ENCODE measurements at places on chromosomes 3 and 15.
A peak's percentile ranks its signal among the peaks of the same experiment; 100 is the strongest.

DNA sequence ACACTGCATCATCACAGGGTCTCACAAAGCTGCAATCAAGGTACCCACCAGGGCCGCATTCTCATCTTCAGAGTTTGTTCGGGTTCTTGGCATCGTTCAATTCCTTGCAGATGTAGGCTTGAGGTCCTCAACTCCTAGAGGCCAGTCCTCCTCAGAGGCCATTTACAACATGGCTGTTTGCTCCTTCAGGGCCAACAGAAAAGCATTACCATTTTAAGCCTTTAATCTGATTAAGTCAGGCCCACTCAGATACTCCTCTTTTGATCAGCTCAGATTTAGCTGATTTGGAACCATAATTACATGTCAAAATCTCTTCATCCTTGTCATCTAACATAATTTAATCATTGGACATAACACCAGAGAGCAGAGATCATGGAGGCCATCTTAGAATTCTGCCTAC, 55.4 kb downstream of the BFSP2 start:
- DNase-seq = no peak

DNA sequence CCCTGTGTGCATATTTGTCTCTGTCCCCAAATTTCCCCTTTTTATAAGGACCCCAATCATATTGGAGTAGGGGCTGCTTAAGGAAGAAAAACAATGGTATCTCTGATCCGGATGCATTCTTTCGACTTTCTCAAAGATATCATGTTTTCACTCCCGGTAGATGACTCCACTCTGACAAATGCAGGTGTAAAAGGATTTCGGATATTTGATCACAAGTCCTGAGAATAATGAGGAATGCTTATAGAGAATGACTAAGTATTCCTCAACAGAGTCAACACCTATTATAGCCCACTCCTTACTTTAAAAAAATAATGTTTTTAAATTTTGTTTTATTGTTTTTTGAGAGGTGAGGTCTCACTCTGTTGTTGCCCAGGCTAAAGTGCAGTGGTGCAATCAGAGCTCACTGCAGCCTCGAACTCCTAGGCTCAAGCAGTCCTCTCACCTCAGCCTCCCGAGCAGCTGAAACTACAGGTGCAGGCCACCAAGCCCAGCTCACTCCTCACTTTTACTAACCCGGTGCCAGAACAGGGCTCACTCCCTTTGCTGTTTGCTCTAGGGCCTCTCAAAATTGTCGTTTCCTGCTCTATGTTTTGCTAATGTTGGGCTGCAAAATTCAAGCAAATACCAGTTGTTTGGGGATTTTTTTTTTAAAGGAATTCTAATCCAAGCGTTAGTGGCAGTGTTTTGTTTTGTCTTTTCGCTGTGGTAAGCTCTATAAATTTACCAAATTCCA, 24.6 kb downstream of the COL8A1 start:
- DNase-seq = no peak

DNA sequence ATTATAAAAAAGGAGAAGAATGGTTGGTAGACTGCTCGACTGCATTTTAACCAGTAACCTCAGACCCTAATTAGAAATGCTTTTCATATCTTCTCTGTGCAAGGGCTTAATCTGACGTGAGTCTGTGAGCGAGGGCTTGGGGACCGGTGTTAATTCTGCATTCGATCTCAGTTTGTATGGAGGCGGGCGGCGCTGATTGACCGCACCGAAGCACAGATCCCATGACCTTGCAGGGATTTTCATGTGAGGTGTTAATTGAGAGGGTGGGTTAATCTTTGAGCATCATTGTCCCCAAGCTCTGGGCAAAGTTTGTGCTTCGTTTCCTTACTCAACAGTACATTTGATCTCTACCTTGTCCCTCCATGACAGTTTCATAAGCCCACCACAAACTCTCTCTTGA, 250.9 kb downstream of the NR2F2 start:
- no peak for DNase-seq

- no peak for DNase-seq
Measured at GRCh38 chr3:80087767-80088166, 320.0 kb upstream of the ROBO1 start.

DNA sequence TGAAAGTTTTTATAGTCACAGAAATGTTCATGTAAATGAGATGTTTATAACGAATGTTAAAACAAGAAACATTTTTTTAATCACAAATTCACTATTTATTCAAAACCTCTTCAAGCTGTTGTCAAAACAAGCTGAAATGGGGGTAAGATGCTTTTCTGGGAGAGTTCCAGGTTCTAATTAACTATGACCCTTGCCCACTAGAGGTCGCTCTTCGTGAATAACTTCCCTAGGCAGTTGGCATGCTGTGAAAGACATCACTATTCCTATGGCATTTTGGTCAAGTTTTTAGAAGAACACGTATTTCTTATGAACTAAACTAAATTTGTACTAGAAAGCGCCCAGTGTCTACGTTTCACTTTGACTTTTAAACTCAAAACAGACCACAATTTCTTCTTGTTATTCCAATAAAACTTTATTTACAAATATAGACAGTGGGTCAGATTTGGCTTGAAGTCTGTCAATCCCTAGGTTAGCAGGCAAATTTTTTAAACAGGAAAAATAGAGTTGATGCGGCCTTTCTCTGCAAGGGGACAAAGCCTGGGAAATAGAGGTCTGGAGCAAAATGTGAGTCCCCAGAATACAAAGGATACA, 62.8 kb upstream of the CMTM8 start:
- peak; percentile 28 for DNase-seq

DNA sequence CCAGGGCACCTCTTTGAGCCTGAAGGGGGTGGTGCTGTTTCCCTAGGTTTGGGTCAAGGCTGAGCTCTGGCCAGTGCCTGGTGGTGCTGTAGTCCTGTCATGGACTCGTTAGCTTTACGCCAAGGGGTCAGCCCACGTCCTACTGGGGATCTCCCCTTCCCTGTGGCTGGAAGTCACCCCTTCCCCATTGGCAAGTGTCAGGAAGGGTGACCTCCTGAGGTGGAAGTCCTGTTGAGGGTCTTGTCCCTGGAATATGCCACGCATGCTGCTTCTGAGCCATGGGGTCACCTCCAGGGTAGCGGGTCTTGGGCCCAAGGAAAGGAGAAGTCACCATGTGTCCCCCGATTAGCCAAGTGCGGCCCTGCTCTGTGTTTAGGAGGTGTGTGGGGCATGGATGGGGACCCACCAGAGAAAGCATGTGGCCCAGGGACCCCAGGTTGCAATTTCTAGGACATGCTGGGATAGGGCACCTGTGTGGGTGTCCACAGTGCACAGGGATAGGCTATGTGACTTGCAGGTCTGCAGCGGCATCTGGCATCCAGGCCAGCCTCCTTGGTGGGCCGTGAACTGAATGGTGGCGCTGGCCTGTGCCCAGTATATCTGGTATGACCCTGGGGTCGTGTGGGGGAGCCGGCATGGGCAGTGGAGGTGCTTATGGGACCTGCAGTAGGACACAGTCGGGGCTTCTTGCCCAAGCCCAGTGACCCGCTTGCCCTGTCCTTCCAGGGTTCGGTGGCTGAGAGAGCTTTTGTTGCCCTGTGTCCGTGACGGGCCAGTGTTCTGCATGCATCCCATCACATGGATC, 226.7 kb downstream of the SNRPN start:
- DNase-seq = no peak

GRCh38 chr15:82904574-82904973, 47.9 kb downstream of the HOMER2 start:
- no peak for DNase-seq
